ENCODE measurements at places on chromosomes 2 and 18.

GRCh38 chr2:70009762-70010575 lies 48.5 kb upstream of the ASPRV1 start:
- DNase-seq, result no peak

- DNase-seq, result no peak
These were observed 43.8 kb downstream of the XIRP2 start for GRCh38 chr2:166932032-166932431.

- no peak for DNase-seq
These were observed 85.9 kb downstream of the EIPR1 start for GRCh38 chr2:3291750-3292149.

GRCh38 chr2:172430678-172431077 lies 3.3 kb downstream of the ITGA6 start:
- no peak for DNase-seq

DNA sequence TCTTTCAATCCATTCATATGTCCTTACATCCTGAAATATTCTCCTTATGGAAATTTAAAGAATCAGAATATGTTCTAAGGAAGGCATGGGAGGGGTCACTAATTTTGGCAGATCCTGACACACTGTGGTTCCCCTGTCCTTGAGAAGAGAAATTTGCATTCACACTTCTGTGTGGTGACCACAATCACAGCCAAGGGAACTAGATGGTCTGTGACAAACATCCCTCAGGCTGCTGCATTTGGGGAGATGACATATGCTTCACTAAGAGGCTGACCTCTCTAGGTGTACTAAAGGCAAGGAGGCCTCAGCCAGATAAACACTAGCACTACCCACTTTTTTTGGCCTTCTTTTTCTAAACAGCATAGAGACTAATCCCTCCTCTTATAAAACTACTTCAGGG lies 129.6 kb downstream of the MREG start:
- no peak for DNase-seq

DNA sequence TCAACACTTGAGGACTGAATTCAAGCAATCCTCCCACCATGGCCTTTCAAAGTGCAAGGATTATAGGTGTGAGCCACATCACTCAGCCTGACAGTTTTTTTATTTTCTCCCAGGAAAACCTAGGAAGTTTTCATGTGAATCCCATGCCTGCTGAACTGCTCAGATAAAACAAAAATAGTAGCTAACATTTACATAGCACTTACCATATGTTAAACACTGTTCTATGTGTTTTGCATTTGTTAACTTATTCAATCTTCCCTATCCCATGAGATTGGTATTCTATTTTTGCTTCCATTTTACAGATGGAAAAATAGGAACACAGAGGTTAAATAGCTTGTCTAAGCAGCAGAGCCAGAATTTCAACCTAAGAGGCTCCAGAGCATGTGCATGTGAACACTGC lies 157.4 kb upstream of the KCTD1 start:
- no peak for DNase-seq

GRCh38 chr2:203740871-203741281 lies 34.4 kb downstream of the CD28 start:
- no peak for DNase-seq

GRCh38 chr2:197500503-197501131 lies 438 bp downstream of the HSPE1 start:
- DNase-seq, result no peak

DNA sequence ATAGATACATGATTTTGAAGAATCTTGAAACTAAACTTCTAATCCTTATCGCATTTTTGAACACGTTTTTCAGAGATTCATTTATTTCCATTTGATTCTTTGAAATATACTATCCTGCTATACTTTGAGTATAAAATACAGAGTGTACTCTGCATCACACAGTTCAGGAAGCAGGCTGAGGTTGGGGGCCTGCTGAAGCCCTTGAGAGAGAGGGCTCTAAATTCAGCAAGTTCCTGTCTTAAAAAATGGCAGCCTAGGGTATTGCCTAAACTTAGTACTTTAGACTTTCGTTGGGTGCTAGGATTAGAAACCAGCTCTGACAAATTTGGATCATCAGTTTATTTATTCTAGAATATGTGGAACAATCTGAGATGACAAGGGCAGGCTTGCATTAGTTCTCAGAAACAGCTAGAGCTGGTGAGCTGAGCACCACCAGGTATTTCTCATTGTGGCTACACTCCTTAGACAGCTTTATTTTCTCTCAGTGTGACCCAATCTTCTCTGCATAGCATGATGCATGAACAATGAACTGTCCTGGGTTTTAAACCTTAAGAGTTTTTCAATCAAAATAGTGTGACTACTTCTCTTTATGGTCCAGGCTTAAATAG lies 49.1 kb downstream of the TFPI start:
- DNase-seq, result no peak

- no peak for DNase-seq
These were observed 74.0 kb upstream of the DSG1 start for GRCh38 chr18:31243740-31244512.

- DNase-seq, result no peak
These were observed 58.7 kb downstream of the B3GNT2 start for GRCh38 chr2:62254424-62255266.

DNA sequence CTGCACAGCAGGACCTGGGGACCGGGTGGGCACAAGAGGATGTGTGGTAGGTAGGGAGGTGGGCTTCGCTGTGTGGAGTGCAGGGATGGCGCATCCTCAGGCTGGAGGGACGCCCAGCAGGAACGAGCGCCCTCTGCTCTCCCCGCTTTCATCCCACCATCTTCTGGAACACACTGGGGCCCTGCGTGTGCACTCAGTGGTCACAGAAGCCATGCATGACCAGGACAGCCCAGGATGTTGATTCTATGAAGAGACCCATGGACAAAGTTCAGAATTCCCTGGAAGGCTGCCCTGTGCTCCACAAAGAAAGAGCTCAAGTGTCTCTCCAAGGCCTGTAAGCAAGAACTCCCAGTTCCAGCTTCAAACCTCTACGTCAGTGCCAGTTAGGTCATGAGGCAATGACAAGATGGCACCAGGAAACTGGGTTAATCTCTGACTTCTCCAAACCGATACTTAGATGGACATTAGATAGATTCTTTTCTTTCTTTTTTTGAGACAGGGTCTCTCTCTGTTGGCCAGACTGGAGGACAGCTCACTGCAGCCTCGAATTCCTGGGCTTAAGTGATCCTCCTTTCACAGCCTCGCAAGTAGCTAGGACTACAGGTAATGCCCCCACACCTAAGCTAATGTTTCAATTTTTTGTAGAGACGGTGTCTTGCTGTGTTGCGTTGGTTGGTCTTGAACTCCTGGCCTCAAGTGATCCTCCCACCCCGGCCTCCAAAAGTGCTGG lies 3.4 kb downstream of the SLC66A2 start:
- no peak for DNase-seq

GRCh38 chr18:22424565-22424963 lies 6.8 kb upstream of the CTAGE1 start:
- no peak for DNase-seq

- no peak for DNase-seq
These were observed 53.1 kb downstream of the RHBDD1 start for GRCh38 chr2:226888971-226889370.

DNA sequence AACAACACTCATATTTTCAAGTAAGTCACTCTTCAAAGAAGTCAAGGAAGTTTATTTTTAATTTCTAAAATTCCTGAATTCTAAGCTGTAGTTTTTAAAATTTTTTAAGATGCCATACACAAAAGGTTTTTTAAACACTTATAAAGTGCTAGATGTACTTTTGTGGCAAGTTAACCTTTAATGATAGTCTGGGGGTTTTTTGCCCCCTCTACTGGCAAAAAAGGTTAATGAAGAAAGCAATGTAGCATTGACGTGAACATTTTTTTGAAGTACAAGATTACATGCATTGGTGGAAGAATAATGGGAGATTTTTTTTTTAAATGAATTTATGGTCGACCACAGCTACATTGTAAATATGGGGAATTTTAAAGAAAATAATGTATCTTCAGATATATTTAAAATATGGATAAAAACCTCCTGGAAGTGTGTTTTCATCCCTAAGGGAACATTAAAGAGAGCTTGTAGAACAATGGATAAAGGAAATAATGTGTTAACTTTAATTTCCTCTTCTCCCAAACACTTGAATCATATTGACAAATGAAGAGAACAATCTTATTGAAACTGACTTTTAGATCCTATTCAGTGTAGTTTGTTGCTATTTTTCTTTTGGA lies 12.6 kb downstream of the ITPRID2 start:
- DNase-seq, result no peak

GRCh38 chr2:236363711-236364277 lies 99.6 kb upstream of the ASB18 start:
- no peak for DNase-seq

- no peak for DNase-seq
These were observed 77.0 kb upstream of the UBXN4 start for GRCh38 chr2:135664623-135665068.

DNA sequence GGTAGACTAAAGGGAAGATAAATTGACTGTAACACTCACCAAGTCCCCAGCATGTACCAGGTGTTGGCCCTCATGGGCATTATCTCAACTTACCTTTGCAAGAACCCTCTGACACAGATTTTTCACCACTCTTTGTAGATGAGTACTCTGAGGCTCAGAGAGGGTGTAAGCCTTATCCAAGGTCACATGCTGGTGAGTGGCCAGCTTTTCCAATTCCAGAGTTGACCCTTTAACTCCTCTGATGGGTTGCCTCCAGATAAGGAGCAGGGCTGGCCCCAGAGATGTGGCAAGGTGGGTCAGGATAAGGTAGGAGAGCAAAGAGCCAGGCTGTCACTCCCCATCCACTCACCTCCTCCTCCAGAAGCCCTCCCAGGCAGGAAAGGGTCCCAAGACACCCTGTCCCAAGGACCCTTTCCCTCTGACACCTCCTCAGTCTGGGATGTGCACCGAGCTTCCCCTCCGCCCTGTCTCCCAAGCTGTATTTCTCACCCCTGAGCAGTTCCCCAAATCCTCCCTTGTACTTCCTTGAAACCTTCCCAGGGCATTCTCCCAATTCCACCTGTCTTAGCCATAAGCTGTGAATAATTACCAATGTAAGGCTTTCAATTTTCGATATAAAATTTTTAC lies 165.9 kb downstream of the ZFP36L2 start:
- no peak for DNase-seq

- DNase-seq, result no peak
These were observed 120.1 kb downstream of the CYP26B1 start for GRCh38 chr2:72027426-72028161.

- no peak for DNase-seq
These were observed 14.2 kb downstream of the SLC66A2 start for GRCh38 chr18:79937103-79937860.

DNA sequence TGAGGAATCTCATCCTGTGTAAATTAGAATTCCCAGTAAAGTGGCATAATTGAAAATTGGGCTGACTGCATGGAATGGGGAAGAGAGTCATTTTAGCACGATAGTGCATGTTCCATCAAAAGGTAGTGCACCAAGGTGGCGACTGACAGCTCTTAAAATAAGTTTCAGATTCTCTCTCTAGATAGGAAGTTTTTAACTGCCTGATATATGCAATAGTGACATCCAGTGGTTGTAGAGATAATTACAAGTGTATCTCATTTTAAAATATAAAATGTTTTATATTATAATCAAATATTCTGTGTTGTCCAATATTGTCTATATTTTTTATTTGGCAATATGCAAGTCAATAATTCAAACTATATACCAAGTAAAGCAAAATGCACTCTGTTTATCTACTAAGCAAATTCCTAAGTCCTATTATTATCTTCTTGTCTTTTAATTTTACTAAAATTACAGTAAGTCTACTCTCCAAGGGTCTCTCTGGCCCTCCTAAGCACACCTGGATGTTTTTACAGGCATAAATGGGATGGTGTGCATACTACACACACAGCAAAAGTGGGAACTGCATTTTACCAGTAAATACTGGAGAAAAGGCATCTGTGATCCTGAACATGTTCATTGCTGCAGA lies 397.7 kb upstream of the HNRNPA3 start:
- DNase-seq, result no peak

GRCh38 chr2:28626891-28627421 lies 124.7 kb upstream of the PPP1CB start:
- no peak for DNase-seq

- DNase-seq, result no peak
These were observed 89.4 kb downstream of the ZCCHC2 start for GRCh38 chr18:62612289-62612645.

GRCh38 chr2:154350911-154351310 lies 347.6 kb upstream of the KCNJ3 start:
- no peak for DNase-seq

- no peak for DNase-seq
These were observed 222.8 kb upstream of the PIEZO2 start for GRCh38 chr18:11372163-11372562.

DNA sequence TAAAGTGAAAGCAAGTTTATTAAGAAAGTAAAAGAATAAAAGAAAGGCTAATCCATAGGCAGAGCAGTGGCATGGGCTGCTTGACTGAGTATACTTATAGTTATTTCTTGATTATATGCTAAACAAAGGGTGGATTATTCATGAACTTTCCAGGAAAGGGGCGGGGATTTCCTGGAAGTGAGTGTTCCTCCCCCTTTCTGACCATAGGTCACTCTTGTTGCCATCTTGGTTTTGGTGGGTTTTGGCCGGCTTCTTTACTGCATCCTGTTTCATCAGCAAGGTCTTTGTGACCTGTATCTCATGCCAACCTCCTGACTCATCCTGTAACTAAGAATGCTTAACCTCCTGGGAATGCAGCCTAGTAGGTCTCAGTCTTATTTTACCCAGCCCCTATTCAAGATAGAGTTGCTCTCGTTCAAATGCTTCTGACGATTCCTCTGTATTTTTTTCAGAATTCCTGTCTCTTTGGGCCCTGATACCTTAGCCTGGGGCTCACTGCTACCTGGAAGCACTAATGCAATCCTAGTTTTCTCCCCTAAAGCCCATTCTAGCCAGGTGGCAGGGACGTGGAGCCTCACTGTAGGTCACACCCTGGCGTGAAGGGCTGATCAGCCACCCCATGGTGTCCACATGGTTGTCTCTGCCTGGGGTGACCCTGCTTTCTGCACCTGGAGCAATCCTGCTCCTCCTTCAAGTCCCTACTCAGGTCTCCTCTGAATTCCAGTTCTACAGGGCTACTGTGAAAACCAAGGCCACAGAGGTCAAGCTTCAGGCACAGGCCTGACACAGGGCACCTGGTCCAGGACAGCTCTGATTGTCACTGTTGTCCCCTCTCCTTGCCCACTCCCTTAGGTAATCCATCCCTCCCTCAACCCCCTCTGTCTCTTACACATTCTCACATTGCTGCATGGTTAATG lies 6.0 kb upstream of the SLC35F6 start:
- DNase-seq, result peak; percentile 89

DNA sequence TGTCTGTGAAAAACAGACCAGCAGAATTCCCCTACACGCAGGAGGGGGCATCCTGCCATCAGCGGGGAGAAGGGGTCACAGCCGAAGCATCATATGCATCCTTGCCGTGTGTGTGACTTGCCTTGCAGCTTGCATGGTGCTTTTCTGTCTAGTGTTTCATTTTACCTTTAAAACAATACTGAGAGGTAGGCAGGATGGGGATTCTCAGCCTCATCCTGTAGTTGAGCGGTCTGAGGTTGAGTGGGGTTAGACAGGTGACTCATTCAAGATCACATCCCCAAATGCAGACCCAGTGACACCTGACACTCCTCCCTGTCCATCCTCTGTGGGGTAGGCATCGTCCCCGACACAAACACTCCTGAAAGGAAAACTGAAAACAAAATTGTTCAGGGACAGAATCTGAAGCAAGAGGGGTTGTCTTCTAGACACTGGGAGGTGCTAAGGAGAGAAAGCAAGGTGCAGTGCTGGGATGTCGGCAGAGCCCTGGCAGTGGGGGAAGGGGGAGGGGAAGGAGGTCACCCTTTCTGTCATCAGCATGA lies 7.9 kb downstream of the ARL4C start:
- no peak for DNase-seq

All from HS-27A (cell line).